ENCODE measurements at places on chromosomes 12 and 14.

DNA sequence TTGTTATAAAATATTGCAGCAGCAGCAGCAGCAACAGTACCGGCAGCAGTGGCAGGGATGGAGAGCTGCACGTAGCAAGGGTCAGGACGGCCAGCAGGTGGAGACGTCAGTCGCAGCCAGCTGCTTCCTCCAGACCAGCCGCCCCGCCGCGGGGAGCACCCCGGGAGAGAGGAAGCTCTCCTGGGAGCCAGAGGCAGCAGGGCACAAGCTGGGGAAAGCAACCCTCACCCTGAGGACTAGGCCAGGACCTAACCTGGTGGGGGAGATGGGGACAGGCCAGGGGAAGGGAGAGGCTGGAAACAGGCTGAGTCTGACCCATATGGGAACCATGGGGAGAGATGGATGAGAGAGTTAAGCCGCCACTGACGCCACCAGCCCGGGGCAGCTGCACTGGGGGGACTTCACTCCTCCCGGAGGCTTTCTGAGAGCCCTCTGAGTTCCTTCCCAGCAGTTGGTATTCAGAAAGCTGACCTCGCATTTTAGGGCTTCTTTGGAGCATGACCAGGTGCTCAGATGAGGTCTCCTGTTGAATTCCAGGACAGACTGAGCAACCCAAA, 56.3 kb downstream of the SPTB start:
- DNase-seq: peak; percentile 28

- DNase-seq: peak; percentile 53
Measured at GRCh38 chr14:35406506-35407305, 2.2 kb upstream of the NFKBIA start.

DNA sequence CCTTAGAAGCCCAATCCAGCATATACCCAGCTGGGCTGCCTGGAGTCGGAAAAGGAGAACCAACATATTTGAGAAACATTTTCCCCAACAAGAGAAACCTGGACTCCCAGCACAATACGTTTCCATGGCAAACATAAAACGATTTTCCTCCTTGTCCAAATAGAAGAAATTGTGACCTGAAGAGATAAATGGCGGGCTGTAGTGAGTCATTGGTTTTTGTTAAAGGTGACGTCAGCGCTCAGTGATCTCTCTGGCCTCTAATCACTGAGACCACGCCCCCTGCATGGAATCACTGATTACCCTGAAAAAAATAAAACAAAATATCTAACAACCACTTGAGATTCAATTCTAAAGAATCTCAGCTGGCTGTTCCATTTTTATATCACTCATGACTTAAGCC, 6.0 kb downstream of the CCDC60 start:
- DNase-seq: no peak

- DNase-seq: no peak
Measured at GRCh38 chr14:74906925-74907521, 16.0 kb downstream of the RPS6KL1 start.

DNA sequence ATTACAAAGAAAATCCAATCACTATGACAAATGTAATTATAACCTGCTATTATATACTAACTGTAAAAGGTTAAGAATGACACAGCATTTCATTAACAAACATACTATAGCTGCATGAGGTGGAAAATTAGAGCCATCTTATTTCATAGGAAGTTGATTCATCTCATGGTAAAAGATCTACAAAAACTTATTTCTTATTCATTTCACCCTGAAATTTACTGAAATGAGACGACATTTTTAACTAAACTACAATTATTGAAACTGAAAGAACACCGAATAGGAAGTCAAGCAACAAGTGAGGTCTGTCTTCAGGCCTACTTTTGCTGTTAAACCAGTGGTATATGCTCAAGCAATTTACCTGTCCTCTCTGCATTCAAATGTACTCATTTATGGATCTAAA, 87.2 kb downstream of the CEP83 start:
- no peak for DNase-seq

DNA sequence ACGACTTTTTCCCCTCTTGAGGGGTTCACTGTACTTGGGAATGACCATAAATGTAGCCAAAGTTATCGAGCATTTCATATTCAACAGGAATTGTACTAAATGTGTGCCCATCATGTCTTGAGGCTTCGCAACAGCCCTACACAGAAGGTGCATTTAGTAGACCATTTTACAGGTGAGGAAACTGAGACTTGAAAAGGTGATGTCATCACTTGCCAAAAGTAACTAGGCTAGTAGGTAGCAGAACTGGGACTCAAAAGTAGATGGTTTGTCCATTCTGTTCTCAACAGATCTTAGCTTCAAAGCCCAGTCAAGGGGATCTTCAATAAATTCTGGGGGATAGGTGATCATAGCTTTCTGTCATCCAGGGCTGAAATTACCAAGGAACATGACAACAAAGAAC, 782.2 kb downstream of the MED13L start:
- no peak for DNase-seq

DNA sequence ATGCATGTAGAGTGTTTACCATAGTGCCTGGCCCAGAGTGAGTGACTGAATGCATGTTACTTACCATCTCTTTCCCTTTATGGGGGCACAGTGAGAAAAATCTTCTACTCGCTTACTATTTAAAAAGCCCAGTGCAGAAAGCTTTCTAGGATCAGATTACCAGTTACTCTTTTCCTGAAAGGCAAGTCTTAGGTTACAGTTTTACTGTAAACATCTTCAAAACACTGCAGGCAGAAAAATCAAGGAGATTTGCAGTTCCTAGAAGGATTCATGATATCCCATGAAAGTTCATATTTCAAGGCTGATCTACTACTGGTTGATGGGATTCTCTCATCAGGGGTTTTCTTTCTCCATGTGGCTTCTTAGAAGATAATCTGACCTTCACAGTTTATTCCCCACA, 29.3 kb upstream of the DAAM1 start:
- DNase-seq: no peak

GRCh38 chr14:95994593-95994928, 44.6 kb upstream of the C14orf132 start:
- DNase-seq: no peak

- no peak for DNase-seq
Measured at GRCh38 chr12:24625103-24625502, 323.8 kb downstream of the BCAT1 start.

DNA sequence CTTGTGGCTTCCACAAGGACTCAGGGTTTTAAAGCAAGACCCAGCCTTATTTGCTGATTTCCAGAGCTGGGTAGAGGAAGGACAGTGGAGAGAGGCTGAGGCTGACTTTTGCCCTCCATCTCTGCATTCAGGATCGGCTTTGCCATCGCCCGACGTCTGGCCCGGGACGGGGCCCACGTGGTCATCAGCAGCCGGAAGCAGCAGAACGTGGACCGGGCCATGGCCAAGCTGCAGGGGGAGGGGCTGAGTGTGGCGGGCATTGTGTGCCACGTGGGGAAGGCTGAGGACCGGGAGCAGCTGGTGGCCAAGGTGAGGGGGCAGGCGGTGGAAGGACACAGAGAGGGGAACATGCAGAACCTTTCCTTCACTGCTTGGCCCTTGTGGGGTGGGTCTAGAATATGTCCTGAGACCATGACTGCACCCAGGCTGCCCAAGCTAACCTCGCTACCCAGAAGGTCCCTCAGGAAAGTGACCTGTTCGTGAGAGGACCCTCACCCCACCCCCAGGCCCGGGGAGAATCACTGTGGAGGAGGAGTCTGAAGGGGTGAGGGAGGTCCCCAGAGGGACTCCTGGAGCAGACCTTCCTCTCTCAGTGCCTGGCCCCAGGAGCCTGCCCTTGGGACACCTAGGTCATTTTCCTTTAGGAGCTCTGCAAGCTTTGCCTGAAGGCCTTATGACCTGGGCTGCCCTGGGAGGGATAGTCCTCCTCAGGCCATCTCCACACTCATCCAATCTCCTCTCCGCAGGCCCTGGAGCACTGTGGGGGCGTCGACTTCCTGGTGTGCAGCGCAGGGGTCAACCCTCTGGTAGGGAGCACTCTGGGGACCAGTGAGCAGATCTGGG, 3.1 kb downstream of the DHRS2 start:
- DNase-seq: no peak

DNA sequence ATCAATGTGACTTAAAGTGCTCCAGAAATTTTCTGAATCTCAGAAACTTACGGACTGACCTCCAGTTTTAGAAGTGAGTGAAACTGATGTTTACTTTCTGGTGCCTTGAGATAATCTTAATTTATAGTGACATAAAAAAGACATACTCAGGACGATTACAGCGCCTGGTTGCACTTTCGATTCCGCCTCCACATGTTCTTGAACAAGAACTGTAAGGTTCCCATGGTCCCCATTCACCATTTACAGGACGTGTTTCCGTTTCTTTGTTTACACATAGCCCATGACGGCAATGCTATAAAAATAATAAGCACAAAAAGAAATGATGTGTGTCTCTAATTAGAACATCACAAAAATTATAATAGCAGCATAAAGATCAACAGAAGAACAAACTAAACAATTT, 98.2 kb downstream of the ADAMTS20 start:
- no peak for DNase-seq

DNA sequence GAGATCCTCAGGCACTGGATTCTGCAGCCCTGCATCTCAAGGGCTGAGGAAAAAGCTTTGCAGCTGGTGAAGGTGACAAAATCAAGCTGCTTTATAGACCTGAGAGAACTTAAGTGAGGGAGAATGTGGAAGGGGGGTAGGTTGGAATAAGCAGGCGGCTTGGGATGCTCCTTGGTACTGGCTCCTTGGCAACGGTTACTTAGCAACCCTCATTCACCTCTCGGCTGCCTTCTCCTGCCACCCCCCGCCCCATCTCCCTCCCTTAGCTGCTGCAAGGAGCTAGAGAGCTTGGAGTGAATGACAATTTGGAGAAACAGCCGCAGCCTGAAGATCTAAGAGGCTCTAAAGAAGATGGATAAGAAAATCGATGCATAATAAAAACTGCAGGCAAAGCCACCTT, 44.1 kb upstream of the CISTR start:
- no peak for DNase-seq

DNA sequence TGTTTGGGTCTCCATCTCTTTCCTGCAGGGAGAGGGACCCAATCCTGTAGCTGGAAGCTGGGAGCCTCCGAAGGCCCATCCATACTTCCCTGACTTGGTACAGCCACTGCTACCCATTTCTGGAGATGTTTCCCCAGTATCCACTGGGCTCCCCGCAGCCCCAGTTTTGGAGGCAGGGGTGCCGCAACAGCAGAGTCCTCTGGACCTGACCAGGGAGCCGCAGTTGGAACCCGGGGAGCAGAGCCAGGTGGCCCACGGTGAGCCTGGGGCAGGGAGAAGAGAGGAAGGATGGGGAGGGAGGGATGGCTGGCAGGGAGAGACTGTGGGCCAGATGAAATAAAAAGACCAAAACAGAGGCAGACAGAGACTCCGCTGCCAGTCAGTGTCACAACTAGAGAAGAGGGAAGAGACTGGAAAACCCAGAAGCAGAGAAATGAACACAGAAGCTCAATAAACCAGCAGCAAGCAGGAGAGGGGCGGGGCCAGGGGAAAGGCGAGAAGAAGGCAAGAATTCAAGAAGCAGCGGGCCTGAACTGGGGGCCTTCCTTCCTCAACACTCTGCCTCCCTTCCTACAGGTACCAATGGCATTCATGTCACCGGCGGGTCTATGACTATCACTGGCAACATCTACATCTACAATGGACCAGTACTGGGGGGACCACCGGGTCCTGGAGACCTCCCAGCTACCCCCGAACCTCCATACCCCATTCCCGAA, 6.3 kb downstream of the LTBR start:
- DNase-seq: no peak

GRCh38 chr14:24243336-24243836, 963 bp upstream of the TINF2 start:
- no peak for DNase-seq

DNA sequence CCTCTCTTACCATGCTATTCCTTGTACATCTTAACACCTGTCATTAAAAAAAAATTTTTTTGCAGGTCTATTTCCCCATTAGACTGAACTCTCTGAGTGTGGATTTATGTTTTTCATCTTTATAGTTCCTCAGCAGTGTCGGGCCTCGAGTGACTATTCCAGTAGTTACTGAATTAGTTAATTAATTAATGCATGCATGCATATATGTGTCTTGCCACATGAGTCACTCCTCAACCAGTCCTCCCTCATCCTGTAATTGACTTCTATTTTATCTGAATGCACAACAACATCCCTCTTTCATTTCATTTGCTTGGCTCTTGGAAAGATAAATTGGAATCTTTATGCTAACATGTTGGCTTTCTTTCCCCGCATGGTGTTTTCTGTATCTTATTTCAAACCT, 35.6 kb downstream of the ERG28 start:
- DNase-seq: no peak

DNA sequence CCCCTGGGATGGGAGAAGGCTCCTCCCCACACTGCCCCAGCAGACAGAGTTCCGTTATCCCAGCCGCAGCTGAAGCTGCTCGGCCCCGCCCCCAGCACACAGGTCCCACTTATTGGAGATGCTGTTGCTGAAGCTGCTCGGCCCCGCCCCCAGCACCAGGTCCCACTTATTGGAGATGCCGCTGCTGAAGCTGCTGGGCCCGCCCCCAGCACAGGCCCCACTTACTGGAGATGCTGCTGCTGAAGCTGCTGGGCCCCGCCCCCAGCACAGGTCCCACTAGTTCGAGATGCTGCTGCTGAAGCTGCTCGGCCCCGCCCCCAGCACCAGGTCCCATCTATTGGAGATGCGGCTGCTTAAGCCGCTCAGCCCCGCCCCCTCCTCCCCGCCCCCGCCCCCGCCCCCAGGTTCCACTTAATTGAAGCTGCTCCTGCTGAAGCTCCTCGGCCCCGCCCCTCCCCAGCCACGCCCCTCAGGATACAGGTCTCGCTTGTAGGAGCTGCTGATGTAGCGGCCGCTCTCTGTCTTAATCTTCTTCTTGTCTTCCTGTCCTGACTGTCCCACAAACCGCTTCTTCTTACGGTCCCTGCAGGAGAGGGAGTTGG, 12.0 kb downstream of the CFAP73 start:
- DNase-seq: no peak

DNA sequence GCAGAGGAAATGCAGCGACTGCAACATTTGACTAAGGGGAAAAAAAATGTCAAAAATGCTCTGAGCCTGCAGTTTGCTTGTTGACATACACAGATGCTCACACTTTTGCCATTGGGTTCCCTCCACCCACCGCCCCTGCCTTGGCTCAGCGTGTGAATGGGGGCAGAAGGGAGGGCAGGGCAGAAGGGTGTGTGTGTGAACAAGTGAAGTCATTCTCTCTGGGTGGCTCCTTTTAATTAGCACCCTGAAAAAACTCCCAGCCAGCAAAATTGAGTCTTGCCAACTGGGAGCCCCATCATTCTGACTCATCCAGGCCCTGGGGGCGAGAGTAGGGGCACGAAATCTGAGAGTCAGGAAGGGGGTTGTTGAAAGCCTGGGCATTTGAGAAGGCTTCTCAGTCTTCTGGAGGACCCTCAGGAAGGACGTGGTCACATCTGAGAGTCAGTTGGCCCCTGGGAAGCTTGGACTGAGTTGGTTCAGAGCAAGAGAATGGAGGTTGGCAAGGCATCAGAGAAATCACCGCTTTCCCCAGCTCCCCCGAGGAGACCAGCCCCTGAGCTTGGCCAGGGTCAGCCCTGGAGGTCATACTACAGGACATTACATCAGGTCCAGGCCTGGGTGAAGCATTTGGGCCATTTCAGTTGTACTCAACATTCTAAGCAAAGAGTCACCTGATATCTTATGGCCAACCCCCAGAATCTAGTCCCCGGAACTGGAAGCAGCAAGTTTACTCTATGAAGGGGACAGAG, 22.7 kb upstream of the KRT78 start:
- DNase-seq: no peak

- DNase-seq: no peak
Measured at GRCh38 chr12:52208424-52209165, 16.8 kb upstream of the KRT80 start.

Data from T-helper 1 cell (primary cell).